ENCODE measurements at places on chromosomes 12 and 14. TPM values are rescaled to one million over a fixed set of nuclear protein-coding genes. Genes with fewer than 3 reads are reported as not detected.

The KRT5 gene
- total RNA-seq, result not detected

DNA sequence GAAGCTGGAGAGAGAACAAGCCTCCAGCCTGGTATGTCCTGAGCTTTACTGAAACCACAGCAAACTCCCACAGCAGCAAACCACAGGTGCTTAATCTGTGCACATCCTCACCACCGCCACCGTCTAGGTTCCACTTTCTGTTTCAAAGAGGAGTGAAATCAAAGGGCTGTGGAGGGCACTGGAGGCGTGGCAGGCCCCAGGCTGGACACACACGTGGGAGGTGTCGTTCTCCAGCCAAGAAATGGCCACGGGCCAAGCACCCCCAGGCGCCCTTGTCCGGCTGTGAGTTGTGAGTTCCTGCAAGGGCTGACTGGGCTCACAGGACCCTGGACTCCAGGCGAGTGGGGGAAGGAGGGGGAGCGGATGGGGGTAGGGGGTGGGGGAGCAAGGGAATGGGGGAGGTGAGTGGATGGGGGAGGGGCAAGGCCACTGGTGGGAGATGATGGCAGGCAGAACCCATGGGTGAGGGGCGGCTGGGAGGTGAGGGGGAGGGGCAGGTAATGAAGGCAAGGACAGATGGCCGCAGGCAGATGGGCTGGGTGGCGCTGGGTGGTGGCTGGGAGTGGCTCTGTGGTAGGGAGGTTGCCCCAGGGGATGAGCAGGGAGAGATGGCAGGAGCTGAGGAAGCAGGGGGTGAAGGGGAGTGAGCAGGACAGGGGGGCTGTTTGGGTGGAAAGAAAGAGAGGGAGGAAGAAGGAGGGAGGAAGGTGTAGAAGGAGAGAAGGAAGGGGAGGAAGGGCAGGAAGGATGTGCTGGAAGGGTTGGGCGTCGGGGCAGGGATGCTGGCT is 86.7 kb downstream of the NCOR2 start:
- DNase-seq, result peak; percentile 89

DNA sequence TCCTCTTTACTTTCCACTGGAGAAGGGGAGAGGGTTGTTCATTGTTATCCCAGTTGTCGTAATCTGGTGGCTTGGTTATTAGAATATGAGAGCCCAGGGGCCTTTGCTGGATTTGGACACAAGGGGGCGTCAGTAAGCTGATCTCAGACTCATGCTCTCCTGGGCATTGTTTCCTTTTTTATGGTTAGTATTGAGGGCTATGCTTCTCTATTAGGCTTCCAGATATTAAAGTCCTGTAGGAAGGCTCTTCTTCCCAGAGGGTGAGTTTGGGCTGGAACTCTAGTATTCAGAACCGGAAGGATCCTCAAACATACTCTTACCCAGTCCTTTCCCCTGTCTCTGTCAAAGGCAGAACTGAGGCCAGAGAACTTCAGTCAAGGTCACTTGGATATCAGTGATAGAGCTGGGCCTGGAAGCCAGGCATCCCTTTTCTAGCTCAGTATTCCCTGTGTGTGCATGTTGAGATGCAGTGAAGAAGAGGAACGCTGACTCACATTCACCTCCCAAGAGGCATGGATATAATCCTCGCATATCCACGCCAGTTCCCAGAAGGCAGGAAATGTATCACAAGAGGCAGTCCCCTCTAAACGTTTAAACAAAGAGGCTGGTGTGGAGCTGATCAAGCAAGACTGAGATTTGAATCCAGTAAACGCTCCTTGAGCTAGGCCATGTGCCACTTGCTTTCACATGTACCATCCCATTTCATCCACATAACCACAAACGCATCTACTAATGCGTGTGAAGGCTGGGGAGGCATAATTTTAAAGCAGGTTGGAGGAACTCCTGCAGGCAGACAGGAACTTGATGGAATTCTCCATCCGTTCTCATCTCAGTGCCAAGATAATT is 41.6 kb downstream of the UBE3B start:
- peak; percentile 86 for DNase-seq

- DNase-seq, result no peak
These were observed 4.5 kb downstream of the FOXA1 start for GRCh38 chr14:37590428-37591139.

GRCh38 chr14:89212386-89213235 is 204.4 kb downstream of the FOXN3 start:
- no peak for DNase-seq

- DNase-seq, result no peak
These were observed 269.4 kb upstream of the NOVA1 start for GRCh38 chr14:26867171-26867757.
